Suprapubic skin (tissue), 4 donors: ENCODE measurements at places on chromosomes 3 and 15. TPM values are rescaled to one million over a fixed set of nuclear protein-coding genes. Genes with fewer than 3 reads are reported as not detected.

DNA sequence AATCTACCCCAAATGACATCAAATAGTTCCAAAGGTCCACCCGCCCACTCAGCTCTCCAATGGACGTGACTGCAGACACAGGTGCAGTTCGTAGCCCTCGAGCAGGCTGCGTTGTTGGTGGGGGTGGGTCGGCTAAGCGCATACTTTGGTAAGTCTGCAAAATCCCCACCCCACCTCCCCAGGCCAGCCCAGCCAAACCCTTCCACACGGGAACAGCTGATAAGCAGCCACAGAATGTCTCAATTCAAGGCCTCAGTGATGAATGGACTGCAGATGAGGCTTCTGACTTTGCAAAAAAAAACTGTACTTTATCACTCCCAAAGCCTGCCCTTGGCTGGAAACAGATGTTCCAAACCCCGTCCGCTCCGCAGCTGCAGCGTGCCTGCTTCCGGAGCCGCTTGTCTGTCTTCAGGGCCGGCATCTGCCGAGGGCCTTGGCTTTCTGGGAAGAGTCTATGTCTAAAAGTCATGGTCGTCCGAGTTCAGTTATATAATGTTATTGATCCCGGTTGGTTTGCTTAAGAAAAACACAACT is 38.2 kb downstream of the PCSK6 start:
- DNase-seq = no peak

DNA sequence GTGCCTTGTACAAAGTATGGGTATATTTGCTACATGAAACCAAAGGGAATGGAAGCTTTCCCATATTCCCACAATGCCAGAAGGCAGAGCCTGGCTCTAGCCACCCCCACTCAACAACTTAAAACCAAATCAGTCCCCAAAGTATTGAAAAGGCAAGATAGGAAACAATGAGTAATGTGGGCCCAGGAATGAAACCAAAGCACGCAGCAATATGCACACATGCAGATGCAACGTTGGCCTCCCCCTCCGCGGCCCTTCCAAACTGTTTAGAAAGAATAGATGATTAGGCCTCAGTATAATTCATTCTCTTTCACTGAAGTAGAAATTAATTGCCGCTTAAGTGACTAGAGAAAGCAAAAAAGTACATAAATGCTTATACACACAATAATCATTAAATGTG is 59.1 kb downstream of the THRB start:
- no peak for DNase-seq

The ZNF609 gene
- total RNA-seq = 25.1 TPM

DNA sequence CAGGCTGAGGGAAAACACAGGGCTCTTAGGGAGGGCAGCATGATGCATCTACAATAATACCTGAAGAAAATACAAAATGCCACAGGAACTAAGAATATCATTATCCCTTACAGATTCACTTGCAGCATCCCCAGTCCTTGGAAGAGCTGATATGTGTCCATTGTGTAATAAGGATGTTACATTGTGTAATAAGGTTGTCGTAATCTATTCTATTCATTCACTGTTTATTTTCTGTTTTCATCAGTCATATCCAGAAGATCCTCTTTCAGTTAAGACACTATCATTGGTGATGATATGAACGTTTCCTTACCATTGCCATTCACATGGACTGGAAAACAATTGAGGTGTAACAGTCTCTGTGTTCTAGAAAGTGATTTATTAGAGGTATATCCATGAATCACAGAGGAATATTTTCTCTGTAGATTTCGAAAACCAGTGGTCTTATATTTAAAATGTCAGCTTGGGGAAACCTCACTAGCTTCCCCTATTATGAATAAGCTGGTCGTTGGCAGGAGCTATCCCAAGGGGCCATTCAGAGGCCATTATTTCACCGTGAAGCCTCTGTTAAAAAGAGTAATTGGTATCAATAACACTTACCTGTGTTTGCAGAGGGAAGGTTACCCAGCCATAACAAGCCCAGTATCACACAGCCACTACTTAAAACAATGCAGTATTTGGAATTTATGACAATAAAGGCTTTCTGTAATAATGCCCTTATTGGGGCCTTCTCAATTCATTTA is 241.1 kb downstream of the ZNF385D start:
- no peak for DNase-seq

The PCOLCE2 gene
- 3.2 TPM for total RNA-seq

- no peak for DNase-seq
Measured at GRCh38 chr3:112640930-112641801, at the start of gene CCDC80. Gene CCDC80, minus strand, starts transcription at chr3:112641143. Its CDS starts 1,238 bp downstream, at chr3:112639905.

- no peak for DNase-seq
Measured at GRCh38 chr15:57969355-57969754, 96.2 kb downstream of the ALDH1A2 start.

- DNase-seq = peak; percentile 70
Measured at GRCh38 chr3:8658306-8659212, 14.0 kb upstream of the SSUH2 start.

The SLCO2A1 gene
- total RNA-seq = 33.2 TPM

DNA sequence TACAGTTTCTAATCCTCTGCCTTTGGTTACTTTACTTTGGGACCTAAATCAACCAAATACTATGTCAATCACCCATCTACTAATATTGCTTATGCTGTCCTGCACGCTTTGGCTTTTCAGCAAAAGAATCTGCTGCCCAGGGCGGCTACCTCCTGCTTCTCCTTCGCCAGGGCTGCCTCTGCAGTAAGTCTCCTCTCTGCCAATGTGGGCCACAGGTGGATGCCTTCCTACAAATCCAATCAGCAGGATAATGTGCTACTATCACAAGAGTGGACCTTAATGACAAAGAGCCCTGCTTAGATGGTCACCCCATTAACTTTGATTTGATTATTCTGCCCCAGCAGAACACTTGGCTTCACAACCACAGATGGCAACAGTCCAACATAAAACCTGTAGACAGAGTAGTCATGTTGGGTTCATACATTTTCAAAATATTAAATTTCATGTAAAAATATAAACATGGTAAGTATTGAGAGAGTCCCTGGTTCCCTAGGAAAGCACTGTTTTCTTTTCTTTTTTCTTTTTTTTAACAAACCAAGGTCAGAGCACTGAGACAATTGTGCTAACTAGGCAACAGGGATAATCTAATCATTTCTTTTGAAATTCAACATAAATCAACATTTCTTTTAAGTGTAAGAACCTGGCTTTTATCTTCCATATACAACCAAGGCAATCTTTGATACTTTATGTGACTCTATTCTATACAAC is 298.3 kb downstream of the ZBTB20 start:
- DNase-seq = no peak

DNA sequence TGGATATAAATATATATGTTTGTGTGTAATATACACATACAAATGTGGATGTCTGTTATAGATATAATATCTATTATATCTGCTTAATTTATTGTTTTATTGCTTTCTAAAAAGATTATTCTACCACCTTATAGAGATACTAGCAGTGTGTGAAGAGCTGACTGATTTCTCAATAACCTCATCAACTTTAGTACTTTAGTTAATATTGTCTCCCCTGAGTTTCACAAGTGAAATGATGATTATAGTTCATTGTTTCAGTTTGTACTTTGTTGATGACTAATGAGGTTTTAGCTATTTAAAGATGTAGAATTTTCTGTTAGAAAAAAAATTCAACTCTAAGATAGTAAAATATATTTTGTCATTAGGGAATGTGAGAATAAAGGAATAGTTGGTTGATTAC is 11.4 kb downstream of the RSRC1 start:
- DNase-seq = no peak

- no peak for DNase-seq
Measured at GRCh38 chr15:93312891-93313486, 224.0 kb upstream of the RGMA start.

DNA sequence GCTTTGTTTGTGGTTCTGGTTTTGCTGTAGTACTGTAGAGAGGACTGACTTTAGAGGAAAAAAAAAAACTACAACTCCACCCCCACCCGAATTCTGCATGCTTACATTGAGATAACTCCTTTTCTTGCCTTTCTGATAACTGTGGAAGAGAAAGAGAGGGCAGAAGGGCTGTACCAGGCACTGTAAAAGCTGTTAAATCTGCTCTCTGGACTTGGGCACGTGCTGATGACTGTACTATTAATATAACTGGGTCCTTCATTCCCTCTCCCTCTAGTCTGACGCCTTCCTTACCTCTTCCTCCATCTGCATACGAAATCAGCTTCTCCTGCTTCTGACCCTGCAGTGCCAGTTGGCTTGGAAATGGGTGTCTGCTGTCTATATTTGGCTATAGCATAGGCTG is 15.0 kb downstream of the MAPKBP1 start:
- no peak for DNase-seq

GRCh38 chr3:170808041-170808440 is 62.0 kb downstream of the RPL22L1 start:
- DNase-seq = no peak

DNA sequence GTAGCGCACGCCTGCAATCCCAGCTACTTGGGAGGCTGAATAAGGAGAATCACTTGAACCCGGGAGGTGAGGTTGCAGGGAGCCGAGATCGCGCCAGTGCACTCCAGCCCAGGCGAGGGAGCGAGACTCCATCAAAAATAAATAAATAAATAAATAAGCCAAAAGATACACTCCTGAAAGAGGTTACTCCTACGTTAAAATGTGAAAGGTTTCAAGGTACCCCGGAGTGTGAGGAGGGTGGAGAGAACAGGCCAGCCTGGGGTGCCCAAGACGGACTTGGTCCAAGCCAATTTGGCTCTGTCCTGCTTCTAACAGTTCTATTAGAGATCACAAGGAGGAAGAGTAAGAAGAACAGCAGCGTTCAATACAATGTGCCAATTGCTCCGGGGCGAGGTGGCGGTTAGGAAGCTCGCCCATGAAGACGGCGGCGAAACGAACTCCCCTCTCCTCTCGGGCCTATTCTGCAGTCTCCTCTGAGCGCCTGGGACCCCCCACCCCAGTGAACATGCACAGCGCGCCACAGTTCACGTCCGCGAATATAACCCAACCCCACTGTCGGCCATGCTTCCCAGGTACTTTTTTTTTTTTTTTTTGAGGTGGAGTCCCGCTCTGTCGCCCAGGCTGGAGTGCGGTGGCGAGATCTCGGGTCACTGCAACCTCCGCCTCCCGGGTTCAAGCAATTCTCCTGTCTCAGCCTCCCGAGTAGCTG is 942 bp downstream of the ELP6 start:
- peak; percentile 74 for DNase-seq

The HTR3E gene
- total RNA-seq = 1.1 TPM

GRCh38 chr3:197354568-197355001 is 56.2 kb upstream of the DLG1 start:
- no peak for DNase-seq

- DNase-seq = no peak
Measured at GRCh38 chr15:75446151-75446550, 5.3 kb downstream of the SIN3A start.

DNA sequence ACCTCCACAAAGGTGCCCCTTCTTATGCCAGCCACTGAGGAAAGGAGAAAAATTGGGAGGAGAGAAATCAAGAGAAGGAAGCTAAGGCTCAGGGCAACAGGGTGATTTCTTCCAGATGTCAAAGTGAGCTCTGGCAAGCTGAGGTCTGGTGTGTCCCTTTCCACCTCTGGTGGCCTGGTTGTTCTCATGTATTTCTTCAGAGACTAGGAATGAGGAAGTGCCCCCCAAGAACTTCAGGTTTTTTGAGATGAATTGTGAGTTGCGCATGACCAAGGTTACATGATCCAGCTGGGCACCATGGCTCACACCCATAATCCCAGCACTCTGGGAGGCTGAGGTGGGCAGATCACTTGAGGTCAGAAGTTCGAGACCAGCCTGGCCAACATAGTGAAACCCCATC is 5.6 kb downstream of the RAB6B start:
- DNase-seq = no peak

The ANKRD63 gene
- not detected for total RNA-seq

GRCh38 chr3:132606085-132606484 is 9.0 kb downstream of the ACKR4 start:
- DNase-seq = no peak

The PATL2 gene
- total RNA-seq = 0.57 TPM

DNA sequence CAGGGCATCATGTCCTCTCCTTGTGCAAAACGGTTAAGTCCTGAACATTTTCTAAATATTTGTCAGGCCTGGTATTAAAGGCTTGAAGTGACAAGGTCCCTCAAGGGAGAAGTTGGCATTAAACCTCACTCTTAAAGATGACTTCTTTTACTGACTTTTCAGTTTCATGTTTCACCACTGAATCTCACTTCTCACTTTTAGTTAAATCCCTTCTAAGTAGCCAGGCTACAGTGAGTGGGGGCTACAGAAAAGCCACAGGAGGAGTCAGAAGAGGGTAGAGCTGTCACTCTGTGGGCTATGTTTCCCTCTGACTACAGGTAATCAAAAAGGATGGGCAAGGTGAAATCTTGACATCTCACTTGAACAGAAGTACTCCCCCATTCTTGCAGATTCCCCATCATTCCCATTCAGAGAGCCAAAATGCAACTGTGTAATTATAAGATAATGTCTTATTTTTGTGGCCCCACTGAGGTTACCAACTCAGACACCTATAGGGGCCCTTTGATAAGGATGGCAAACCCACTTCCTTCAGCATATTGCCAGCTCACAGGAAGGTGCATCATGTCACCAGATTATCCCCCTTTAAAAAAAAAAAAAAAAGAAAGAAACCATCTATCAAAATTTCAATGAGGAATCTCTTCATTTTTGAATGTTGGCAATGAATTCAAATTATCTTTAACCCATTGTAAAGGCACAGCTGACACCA is 790.1 kb upstream of the CFAP20DC start:
- no peak for DNase-seq

The STX19 gene
- 5.5 TPM for total RNA-seq
